CD4-positive, alpha-beta T cell treated with Interleukin-21 for 1 hour (primary cell): ENCODE measurements at places on chromosomes 16 and 17.

DNA sequence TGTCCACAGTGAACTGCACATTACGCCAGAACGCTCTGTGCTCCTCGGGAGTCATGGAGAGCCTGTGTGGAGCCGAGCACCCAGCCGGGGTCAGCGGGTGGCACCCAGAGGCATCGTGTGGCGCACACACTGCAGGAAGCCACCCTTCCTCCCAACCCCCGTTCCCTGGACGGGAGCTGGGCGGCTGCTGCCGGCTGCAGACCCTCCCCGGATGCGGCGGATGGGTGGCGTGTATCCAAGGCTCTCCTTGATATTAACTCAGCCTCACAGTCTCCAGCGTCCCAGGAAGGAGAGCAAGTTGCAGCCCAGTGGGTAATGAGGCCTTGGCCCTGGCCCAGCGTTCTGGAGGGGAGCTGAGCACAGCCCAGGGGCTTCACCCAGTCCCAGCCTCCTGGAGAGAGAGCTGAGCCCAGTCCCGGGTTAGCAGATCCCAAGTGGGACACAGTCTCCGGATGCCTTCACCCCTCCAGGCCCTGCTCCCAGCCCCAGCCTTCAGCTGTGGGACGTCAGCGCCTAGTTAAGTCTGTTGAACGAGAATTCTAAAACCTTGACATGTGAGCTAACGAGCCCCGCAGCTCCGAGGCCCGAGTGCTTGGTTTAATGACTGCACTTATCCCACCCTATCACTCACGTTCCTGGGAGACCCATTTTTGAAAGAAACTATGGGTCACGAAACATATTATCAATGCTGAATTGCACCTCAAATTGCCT lies 86.6 kb downstream of the TBC1D16 start:
- no peak for DNase-seq

DNA sequence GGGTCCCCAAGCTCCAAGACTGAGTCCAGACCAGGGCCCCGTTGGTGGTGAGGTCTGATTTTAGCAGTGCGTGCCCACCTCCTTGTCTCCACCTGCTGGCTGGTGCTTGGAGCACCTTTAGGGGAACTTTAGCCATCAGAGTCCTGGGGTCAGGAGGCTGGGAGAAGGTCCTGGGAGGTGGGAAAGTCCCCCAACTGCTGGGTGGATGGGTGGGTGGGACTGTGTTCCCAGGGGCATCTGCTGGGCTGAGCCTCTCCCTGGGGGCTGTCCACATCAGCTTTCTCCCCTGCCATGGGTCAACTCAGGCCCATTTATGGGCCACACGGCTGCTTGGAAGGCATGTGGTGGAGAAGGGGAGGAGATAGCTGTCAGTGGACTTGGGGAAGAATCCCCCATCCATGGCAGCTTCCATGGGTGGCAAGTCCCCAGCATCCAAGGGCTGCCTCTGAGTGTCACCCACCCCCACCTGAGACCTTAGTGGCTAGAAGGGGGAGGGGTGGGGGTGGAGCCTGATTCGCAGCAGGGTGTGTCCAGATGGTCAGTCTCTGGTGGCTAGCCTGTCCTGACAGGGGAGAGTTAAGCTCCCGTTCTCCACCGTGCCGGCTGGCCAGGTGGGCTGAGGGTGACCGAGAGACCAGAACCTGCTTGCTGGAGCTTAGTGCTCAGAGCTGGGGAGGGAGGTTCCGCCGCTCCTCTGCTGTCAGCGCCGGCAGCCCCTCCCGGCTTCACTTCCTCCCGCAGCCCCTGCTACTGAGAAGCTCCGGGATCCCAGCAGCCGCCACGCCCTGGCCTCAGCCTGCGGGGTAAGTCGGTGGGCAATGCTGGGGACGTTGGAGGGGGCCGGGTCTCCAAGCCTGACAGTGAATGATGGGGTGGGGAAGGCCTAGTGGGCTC lies at the start of gene TRPV2:
TSS of gene TRPV2 (plus strand) at position 541 of the 894 bp plus-strand sequence. CDS start 2,098 bp downstream, outside the sequence.
- DNase-seq = peak; percentile 58

DNA sequence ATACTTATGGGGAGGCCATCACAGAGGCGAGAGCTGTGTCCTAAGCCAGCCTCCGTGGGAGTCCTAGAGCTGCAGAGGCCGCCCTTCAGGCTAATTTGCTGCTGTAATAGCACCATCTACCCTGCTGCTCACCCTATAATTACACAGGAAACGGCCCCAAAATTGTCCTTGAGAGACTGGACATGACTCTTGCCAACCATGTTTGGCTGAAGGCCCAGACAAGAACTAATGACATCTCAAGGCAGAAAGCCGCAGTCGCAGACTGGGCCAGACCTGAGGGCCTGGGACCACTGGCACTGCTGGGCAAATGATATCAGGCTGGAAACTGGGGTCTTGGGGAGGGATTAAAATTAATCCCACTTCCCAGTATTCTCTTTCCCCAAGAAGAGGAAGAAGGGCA lies 24.1 kb downstream of the PSMD7 start:
- DNase-seq = no peak

- no peak for DNase-seq
Observed at GRCh38 chr16:85327731-85328675, 215.7 kb upstream of the CIBAR2 start.

- no peak for DNase-seq
Observed at GRCh38 chr17:44760474-44761308, 1.9 kb downstream of the ADAM11 start.

- DNase-seq = no peak
Observed at GRCh38 chr16:22937169-22937568, 123.2 kb downstream of the HS3ST2 start.

GRCh38 chr16:10679921-10680320 lies 14.8 kb downstream of the TEKT5 start:
- no peak for DNase-seq

GRCh38 chr16:70651524-70651923 lies 5.2 kb downstream of the IL34 start:
- no peak for DNase-seq

- DNase-seq = no peak
Observed at GRCh38 chr17:83098241-83099085, 19.1 kb downstream of the METRNL start.

DNA sequence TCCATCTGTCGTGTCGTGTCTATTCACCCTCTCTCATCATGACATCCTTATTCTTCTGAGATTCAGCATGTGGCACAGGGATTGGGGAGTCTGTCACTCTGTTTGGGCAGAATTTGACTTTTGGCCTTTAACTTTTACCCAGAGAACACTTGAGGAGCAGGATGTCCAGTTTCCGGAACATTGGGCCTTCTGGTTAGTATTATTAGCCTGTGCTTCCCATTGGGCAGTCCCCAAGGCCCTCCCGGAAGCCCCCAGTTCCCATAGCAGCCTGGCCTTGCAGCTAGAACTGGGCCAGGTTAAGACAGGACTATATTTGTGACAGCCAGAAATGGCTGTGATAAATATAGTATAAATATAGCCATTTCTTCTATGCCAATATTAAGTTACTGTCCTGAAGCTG lies 9.6 kb downstream of the SCN4A start:
- no peak for DNase-seq

- DNase-seq = no peak
Observed at GRCh38 chr17:1177016-1177700, 2.6 kb downstream of the ABR start.

- no peak for DNase-seq
Observed at GRCh38 chr16:14351647-14352046, 278.4 kb downstream of the PARN start.

GRCh38 chr17:8038954-8039610 lies at the start of gene ALOX15B:
Gene ALOX15B (plus strand): TSS chr17:8039059. CDS start chr17:8039156, 97 bp downstream.
- no peak for DNase-seq

DNA sequence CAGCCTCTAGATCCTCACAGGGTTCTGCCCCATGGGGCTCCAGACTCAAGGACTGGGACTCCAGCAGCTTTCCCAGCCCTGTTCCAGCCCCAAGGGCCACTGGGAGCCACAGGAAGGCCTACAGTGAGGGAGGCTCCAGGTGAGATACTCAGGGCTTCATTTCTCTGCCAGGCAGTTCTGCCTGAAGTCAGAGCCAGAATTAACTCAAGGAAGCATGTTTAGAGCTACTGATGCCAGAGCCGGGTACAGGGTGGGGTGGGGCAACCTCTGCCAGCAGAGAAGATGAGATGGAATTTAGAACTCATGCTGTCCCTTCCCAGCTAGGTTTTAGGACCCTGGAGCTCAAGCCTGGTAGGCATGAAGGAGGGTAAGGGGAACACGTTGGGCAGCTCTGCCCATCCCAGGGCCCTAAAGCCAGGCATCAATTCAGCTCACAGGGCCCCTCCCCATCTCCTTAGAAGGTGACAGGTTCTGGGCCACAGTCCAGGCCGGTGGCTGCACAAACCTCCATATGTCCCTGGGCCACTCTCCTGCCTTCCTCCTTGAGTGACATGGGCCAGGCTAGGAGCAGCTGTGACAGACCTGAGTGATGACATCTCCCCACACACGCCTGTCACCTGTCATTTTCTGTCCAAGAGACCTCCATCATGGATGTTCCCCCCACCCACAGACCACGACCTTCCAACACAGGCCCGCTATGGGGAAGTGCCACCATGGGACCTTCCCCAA lies 24.5 kb upstream of the SPPL2C start:
- DNase-seq = no peak

GRCh38 chr16:66427036-66427860 lies at the start of gene BEAN1:
Gene BEAN1 (plus strand): TSS chr16:66427295. CDS start chr16:66437677, 10,382 bp downstream.
- no peak for DNase-seq

DNA sequence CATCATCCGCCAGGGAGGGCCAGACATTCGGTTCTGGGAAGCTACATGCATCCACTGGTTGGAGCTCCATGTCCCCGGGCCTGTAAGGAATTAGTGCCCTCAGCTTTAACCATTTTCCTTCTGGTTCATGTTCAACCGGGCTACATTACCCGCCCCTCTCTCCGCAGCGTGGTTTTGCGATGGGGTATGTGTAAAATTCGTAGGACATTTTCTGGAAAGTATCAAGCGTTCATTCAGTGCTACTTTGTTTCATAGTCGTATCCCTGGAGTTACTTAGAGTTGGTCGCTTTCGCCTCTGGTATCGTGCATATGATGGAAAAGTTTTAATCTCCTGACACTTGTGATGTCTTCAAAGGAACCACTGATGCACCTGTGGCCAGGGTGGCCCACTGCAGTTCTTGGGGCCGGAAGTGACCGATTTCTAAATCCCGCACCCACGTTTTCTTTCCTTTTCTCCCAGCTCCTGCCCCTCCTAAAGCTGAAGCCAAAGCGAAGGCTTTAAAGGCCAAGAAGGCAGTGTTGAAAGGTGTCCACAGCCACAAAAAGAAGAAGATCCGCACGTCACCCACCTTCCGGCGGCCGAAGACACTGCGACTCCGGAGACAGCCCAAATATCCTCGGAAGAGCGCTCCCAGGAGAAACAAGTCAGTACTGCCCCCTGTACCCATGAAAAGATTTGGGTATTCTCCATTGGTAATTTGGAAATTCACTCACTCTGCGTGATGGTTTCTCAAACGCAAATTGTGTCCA lies 637 bp downstream of the RPL23A start:
- DNase-seq = peak; percentile 39

DNA sequence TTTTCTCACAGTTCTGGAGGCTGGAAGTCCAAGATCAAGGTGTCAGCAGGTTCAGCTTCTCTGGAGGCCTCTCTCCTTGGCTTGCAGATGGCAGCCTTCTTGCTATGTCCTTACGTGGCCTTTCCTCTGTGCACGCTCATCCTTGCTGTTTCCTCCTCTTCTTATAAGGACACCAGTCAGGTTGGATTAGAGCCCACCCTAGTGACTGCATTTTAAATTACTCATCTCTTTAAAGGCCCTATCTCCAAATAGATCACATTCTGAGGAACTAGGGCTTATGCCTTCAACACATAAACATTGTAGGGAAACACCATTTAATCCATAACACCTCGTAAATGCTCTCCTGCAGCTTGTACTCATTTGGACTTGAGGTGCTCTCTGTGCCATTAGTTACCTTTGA lies 36.3 kb downstream of the DHRS7C start:
- no peak for DNase-seq

DNA sequence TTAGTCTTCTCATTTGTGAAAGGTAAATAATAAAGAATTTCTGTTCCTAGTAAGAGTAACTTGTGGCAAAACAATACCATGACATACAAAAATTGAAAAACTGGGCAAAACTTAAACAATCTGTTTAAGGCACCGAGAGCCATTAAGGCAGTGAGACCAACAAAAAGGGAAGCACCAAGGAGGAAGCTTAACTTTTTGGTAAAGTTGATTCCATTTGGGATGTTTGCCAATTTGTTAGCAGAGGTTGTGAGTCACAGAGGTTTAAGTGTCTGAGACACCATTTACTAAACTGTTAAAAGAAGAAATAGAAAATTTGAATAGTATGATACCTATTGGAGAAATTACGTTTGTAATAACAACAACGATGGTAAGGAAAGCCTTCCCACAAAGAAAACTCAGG lies 4.9 kb downstream of the SLC35G3 start:
- no peak for DNase-seq

DNA sequence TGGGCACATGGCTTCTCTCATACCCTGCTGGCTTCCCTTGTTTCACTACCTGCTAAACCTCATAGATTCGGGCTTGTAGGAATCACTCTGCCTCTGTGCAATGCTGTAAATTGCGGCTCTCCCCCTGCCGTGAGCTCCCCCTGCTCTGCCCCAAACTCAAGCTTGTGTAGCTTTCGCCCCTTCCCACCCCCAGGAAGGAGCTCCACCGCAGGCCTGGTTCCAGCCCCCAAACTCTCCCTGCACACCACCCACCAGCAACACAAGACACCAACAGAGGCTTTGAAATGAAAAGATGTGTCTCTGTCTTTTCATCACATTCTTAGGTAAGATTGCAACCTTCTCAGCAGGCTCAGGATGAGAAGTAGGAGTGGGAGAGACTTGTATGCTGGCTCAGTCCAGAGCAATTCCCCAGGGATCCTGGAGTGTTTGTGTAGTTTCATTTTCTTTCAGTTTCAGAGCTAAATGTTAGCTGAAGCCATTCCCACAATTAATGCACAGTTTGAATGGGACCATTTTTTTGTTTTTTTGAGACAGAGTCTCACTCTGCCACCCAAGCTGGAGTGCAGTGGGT lies 14.2 kb downstream of the CX3CL1 start:
- DNase-seq = no peak

GRCh38 chr17:28643983-28644786 lies 773 bp downstream of the BLTP2 start:
- DNase-seq = peak; percentile 31

- peak; percentile 9 for DNase-seq
Observed at GRCh38 chr16:49484451-49484849, 110.8 kb downstream of the C16orf78 start.

DNA sequence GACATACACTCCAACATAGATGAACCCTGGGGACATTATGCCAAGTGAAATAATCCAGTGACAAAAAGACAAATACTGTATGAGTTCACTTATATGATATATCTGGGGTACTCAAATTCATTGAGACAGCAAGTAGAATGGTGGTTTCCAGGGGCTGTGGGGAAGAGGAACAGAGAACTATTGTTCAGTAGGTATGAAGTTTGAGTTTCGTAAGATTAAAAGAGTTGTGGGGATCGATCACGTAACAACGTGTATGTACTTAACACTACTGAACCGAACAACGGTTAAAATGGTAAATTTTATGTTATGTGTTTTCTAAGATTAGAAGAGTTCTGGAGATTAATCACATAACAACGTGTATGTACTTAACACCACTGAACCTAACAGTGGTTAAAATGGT lies 100.8 kb downstream of the HS3ST3A1 start:
- DNase-seq = no peak

DNA sequence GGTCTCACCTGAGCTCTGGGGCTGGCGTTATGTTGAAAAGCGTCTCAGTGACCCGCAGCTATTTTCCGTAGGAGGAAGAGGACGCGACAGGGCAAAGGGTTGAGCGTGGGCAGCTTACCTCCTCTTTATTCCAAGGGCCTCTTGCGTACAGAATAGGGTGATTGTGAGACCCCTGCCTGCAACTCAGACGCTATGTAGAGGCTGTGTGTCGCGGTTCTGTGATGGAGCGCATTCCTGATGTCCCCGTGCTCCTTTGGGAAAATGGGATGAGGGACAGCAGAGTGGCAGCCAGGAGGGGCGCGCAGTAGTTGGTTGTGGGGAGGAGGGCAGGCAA lies 531 bp upstream of the CDH8 start:
- no peak for DNase-seq
